Activated naive CD4-positive, alpha-beta T cell (primary cell): ENCODE measurements at places on chromosomes 11 and 22.

DNA sequence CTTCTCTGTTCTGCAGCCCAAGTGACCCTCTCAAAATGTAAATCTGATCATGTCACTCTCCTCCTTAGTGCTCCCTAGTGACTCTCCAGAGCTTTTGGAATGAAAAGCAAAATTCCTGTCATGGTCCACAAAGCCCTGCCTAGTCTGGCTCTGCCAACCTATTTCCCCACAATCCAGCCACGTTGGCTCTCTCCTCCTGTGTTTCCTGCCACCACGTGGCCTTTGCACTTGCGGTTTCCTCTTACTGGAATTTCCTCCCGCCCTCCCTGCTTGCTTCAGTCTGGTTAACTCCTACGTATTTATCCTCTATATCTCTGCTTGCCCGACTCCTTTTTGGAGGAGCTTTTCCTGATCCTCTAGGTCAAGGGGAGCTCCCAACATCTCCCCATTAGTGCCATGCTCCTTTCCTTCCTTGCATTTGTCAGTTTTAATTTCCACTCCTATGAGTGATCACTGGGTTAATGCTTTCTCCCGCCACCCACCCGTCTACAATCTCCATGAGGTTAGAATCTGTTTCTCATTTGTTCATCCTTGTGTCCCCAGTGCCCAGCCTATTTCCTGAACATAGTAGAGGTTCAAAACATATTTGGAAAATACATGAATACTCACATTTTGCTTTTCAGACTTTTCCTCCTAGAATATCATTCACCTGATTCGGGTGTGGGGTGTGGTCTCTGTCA, 11.5 kb downstream of the NNMT start:
- no peak for DNase-seq

- DNase-seq: no peak
Observed at GRCh38 chr11:100910808-100911207, 218.8 kb downstream of the PGR start.

GRCh38 chr11:107567739-107568335, 2.3 kb upstream of the ALKBH8 start:
- no peak for DNase-seq

- DNase-seq: no peak
Observed at GRCh38 chr11:73428227-73428626, 52.0 kb downstream of the RELT start.

GRCh38 chr11:27281740-27282590, 81.0 kb downstream of the CCDC34 start:
- no peak for DNase-seq

GRCh38 chr11:117662671-117663269, 134.2 kb downstream of the DSCAML1 start:
- no peak for DNase-seq
